Naive thymus-derived CD8-positive, alpha-beta T cell (primary cell): ENCODE measurements at places on chromosomes 1 and 21. TPM values are rescaled to one million over a fixed set of nuclear protein-coding genes. Genes with fewer than 3 reads are reported as not detected.

The FCRL4 gene
- total RNA-seq = not detected

The RPS8 gene
- 2,330 TPM for total RNA-seq

DNA sequence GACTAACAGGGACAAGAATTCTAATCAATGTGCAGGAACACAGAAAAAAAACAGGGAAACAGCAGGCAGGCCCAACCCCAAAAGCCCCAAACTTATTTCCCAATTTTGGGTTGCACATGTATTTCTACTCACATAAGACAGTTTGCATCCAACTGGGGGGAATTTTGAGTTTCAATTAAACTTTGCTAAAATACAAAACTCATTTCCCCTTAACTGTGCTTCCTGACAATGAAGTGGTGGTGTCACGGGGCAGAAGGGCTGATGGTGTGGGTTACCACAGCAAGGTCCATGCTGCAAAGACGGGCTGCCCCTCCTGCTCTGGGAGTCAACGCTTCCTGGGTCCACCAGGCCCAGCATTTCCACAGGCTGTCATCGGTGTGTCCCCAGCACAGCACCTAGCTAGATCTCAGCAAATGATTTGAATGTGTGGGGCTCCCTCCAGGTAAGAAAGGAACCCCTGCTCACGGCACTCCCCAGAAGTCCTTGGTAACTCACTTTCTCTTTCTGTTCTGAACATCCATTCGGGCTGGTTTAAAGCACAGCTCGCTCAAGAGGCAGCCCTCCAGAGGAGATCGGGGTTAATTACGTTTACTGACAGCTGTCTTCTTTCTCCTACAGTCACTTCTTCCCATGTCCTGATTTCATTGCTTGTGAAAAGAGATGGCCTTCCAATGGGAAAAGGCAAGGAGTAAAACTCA lies 27.4 kb downstream of the HIVEP3 start:
- H3K4me1 ChIP-seq = peaks cover 31% of the 10 kb centered on the region
- peak overlapping the region; percentile 85 for H3K4me3 ChIP-seq
- H3K36me3 ChIP-seq = no peaks in the 10 kb centered on the region
- no peaks in the 10 kb centered on the region for H3K27me3 ChIP-seq

GRCh38 chr21:33975548-33976081 lies 60.0 kb upstream of the ATP5PO start:
- peak overlapping the region; percentile 92 for H3K27ac ChIP-seq
- H3K27me3 ChIP-seq = no peaks in the 10 kb centered on the region
- DNase-seq = peak; percentile 39
- H3K4me1 ChIP-seq = peaks cover 57% of the 10 kb centered on the region

DNA sequence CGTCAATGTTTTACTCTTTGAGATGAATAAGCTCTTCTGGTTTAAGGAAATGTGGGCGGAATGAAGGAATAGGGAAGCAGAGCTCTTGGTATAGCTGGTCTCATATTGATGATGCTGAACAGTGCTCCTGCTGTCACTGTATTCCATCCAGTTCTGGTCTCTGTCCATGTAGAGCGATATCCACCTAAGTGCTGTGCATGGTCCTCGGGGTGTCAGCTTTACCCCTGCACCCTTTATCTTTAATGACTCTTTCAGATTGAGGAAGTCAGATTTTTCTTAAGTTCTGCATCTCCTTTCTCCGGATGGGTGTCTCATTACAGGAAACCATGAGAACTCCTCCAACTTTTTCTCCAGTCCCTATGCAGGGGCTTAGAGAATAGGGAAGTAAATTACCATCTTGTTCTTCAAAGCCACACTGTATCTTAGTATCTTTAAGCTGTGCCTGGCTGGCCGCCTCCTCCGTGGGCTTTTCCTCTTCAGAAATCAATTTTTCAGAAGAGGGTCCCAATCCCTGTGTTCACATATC lies 52.9 kb downstream of the PDE4B start:
- H3K4me1 ChIP-seq = no peaks in the 10 kb centered on the region
- DNase-seq = no peak
- H3K27me3 ChIP-seq = no peaks in the 10 kb centered on the region
- H3K27ac ChIP-seq = no peak overlapping the region

DNA sequence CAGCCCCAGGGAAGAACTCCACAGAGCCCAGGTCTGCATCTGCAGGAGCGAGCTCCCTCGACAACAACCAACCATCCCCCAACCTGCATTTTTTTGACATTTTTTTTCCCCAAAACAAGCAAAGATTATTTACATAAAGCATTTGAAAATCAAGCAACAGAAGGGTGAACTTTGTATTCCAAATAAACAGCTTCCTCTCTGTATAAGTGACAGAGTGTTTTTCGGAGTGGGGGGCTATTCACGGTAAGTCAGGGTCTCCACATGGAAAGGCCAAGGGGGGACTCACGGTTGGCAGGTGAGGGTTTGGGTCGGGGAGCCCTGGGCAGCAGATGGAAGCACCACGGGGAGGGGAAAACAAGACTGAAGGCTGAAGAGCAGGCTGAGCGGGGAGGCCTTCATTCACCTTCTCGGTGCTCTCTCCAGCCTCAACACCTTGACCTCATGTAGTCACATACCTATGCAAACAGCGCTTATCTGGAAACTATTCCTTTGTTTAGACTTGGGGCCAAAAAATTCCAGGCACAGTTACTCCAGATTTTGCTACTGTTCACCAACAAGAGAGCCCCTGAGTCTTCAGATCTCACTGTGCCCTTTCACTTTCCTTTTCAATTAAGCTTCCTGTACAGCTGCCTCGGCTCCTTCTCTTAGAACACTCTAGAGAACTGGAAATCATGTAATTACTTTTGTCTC lies 27.6 kb downstream of the C2CD2 start:
- H3K27ac ChIP-seq = peak overlapping the region; percentile 98
- H3K4me3 ChIP-seq = peak overlapping the region; percentile 95
- DNase-seq = peak; percentile 70

GRCh38 chr1:175220853-175221556 lies 28.4 kb upstream of the KIAA0040 start:
- no peaks in the 10 kb centered on the region for H3K27me3 ChIP-seq
- peaks cover 8% of the 10 kb centered on the region for H3K4me1 ChIP-seq
- no peak for DNase-seq
- no peaks in the 10 kb centered on the region for H3K36me3 ChIP-seq
- H3K27ac ChIP-seq = no peak overlapping the region

DNA sequence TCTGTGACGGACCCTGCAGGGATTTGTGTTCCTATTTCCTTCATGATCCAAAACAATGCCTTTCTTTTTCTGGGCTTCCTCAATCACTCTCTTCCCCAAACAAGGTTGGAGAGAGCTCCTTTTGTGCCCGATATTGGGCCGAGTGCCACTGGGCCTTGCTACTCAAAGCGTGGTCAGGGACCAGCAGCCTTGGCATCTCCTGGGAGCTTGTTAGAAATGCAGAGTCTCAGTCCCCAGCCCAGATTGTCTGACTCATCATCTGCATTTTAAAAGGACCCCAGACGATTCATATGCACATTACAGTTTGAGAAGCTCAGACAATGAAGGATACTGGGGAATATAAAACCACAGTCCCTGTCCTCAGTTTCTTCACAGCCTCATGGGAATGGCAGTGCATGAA lies 19.9 kb downstream of the ADORA1 start:
- H3K4me1 ChIP-seq = no peaks in the 10 kb centered on the region
- peaks cover 2% of the 10 kb centered on the region for H3K36me3 ChIP-seq
- no peaks in the 10 kb centered on the region for H3K27me3 ChIP-seq
- no peak overlapping the region for H3K27ac ChIP-seq
- no peak overlapping the region for H3K4me3 ChIP-seq

GRCh38 chr1:180310095-180310494 lies 80.0 kb downstream of the LHX4 start:
- peaks cover 73% of the 10 kb centered on the region for H3K36me3 ChIP-seq
- H3K27me3 ChIP-seq = no peaks in the 10 kb centered on the region
- no peak overlapping the region for H3K27ac ChIP-seq
- DNase-seq = no peak
- no peak overlapping the region for H3K4me3 ChIP-seq
- H3K4me1 ChIP-seq = no peaks in the 10 kb centered on the region

DNA sequence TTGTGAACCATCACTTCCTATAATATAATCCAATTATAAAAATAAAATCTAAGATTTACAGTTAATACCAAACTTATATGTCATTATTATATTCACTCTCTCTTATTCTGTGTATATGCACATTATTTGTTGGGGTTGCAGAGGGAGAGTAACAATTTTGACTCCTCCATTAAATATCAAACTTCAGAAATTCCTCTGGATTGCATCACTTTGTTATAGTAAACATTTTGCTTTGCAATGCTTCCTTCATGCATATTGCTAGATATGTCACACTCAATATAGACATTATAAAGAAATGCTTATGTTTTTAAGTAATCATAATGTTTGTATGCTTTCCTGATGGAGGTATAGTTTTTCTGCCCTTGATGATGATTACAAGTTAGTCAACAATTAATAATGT lies 999.0 kb upstream of the ADGRL2 start:
- no peak overlapping the region for H3K27ac ChIP-seq
- H3K4me1 ChIP-seq = no peaks in the 10 kb centered on the region
- H3K27me3 ChIP-seq = no peaks in the 10 kb centered on the region

The HSD3B2 gene
- not detected for total RNA-seq

DNA sequence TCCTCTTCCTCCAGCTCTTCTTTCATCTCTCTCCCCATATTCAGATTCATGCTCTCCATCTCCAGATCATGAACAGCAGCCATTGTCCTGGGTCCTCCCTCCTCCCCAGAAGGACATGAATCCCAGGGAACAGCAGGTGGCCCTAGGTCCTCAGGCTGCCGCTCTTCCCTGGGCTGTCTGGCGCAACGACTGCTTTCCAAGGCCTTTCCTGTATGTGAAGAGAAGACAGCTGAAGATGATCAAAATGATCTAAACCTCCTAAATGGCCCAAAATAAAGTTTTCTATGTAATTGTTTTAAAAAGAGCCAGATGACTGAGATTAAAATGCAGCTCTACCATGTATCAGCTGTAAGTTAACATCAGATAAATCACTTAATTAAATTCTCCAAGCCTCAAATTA lies 22.5 kb downstream of the RHBDL2 start:
- H3K4me1 ChIP-seq = no peaks in the 10 kb centered on the region
- DNase-seq = no peak
- H3K4me3 ChIP-seq = no peak overlapping the region
- no peaks in the 10 kb centered on the region for H3K27me3 ChIP-seq

The VAMP4 gene
- total RNA-seq = 27.5 TPM

DNA sequence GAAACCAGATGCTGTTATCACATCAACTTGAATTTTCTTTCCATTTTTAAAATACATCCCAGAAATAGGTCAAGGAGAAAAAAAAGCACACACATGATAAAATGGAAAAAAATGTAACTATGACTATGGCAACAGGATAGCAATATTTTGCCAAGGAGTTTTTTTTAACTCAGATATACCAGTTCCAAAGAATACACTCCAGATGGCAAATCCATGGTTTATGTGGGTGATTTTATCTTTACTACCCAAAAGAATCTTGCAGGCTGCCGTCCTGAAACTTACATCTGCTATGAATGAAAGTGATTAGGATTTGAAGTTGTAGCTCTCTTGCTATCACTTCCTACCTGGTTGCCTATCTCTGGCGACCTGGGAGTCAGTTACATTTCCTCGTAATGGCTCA lies 91.0 kb upstream of the PLPPR4 start:
- no peaks in the 10 kb centered on the region for H3K36me3 ChIP-seq
- no peak overlapping the region for H3K4me3 ChIP-seq
- no peaks in the 10 kb centered on the region for H3K4me1 ChIP-seq
- DNase-seq = no peak
- no peak overlapping the region for H3K27ac ChIP-seq

The RNF186 gene
- total RNA-seq = not detected

The GPR25 gene
- not detected for total RNA-seq

The MEF2D gene
- 73.2 TPM for total RNA-seq

- peaks cover 11% of the 10 kb centered on the region for H3K4me1 ChIP-seq
- DNase-seq = no peak
- no peaks in the 10 kb centered on the region for H3K27me3 ChIP-seq
- H3K36me3 ChIP-seq = peaks cover 8% of the 10 kb centered on the region
- H3K4me3 ChIP-seq = peak overlapping the region; percentile 10
Observed at GRCh38 chr1:77504986-77505385, 177.5 kb downstream of the ZZZ3 start.

The ESPN gene
- 2.3 TPM for total RNA-seq

- DNase-seq = no peak
- no peaks in the 10 kb centered on the region for H3K4me1 ChIP-seq
- H3K27me3 ChIP-seq = no peaks in the 10 kb centered on the region
- H3K4me3 ChIP-seq = no peak overlapping the region
- H3K27ac ChIP-seq = no peak overlapping the region
- H3K36me3 ChIP-seq = no peaks in the 10 kb centered on the region
Observed at GRCh38 chr21:39096754-39097153, 86.5 kb downstream of the PSMG1 start.

DNA sequence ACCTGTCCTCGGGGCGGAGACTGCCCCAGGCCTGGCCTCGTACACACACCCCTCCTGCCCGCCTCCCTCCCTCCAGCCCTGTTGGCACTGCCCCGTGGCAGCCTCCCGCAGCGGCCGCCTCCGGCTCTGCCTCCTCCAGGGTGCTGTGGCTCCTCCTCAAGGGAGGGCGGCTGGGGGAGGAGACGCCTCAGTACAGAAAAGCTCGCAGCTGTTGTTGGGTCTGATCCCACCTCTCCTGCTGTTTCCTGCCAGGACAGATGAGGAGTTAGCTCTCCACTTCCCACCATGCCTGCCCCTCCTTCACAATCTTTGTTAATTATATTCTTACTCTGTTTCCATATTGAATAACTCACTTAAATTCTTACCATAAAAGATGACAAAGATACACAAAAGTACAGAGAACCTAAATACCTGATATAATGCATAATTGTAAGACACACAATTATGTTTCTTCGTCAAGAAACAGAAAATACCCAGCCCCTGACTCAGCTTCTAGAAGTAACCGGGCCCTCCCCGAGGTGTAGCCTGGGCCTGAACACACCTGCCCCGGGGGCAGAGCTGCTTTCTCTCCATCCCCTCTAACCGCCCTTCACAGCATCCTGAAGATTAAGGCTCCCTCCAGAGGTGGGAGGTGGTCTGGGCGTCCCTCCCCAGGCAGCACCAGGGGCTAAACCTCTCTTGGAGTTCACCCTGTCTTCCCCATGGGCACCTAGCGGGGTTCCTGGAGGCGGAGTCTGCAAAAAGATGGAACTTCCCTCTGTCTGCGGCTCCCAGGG lies 30.6 kb upstream of the COL6A1 start:
- DNase-seq = no peak
- peaks cover 6% of the 10 kb centered on the region for H3K27me3 ChIP-seq
- no peak overlapping the region for H3K27ac ChIP-seq
- no peaks in the 10 kb centered on the region for H3K36me3 ChIP-seq

GRCh38 chr21:43733529-43734071 lies 14.7 kb downstream of the PDXK start:
- H3K27me3 ChIP-seq = no peaks in the 10 kb centered on the region
- no peak overlapping the region for H3K4me3 ChIP-seq
- H3K4me1 ChIP-seq = peaks cover 50% of the 10 kb centered on the region
- no peak overlapping the region for H3K27ac ChIP-seq
- no peak for DNase-seq

DNA sequence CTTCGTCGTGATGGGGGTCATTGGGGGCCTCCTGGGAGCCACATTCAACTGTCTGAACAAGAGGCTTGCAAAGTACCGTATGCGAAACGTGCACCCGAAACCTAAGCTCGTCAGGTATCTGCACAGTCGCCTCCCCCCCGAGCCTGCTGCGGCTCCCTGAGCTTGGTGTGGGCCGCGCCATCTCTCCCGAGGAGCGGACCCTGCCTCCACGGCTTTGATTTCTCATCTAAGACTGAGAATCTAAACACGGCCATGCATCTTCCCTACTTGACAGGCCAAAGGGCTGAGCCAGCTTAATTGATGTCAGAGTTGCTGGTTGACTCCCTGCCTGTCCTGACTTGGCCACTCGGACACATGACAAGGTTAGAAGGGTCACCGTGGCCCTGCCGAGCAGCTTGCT lies 19.1 kb downstream of the NPPA start:
- H3K4me3 ChIP-seq = no peak overlapping the region
- no peaks in the 10 kb centered on the region for H3K27me3 ChIP-seq
- no peaks in the 10 kb centered on the region for H3K36me3 ChIP-seq

- no peaks in the 10 kb centered on the region for H3K36me3 ChIP-seq
- peaks cover 6% of the 10 kb centered on the region for H3K27me3 ChIP-seq
- no peaks in the 10 kb centered on the region for H3K4me1 ChIP-seq
Observed at GRCh38 chr1:30332116-30333094, 391.0 kb downstream of the MATN1 start.
